ENCODE measurements at places on chromosomes 7 and 10.

- DNase-seq: no peak
Observed at GRCh38 chr10:37390926-37391325, 265.5 kb downstream of the ANKRD30A start.

GRCh38 chr10:22610610-22611009, 103.8 kb downstream of the PIP4K2A start:
- DNase-seq: no peak

DNA sequence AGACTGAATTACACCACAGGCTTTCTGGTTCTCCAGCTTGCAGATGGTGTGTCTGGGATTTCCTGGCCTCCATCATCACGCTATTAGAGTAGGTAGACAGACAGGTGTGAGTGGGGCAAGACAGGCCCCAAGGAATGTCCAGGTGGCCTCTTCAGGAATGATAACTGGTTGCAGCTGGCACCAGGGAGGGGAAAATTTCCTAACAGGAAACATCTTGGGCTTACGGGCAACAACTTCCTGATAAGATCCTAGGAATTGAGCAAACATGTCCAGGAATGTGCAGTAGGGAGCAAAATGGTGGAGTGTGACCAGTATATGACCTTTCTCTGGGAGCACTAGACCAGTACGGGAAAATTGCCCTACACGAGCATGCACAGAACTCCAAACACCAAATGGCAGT, 11.3 kb downstream of the XRCC2 start:
- no peak for DNase-seq

- DNase-seq: no peak
Observed at GRCh38 chr10:62512732-62513475, 138.7 kb downstream of the ZNF365 start.

DNA sequence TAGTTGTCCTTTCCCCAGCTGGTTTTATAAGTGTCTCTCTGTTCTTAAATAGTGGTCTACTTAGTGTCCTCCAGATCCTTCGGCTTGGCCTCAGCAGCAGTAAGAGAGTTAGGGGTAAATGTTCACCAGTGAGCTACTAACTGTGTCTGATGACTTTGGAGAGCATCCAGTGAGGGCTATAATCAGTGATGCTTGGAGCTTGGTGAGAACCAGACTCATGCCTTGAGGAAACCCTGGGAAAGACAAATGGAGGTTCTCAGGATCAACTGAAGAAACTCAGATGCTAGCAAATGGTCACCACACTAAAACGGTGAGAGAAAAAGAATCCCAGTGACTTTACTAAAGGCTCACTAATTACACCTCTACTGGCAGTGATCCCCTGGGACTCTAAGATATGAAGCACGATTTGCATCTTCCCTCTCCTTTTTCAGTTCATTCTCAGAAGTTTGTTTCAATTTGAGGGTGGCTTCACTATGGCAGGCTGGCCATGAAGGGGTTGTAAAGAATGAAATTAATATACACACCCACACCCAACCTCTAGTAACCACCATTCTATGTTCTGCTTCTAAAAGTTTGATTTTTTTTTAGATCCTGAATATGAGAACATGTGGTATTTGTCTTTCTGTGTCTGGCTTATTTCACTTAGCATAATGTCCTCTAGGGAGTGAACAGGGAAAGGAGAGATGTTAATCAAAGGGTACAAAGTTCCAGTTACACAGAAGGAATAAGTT, 177.9 kb downstream of the PDE1C start:
- no peak for DNase-seq

Measured in eye (tissue), 1 donor.